ENCODE measurements at places on chromosomes 12 and 14.

DNA sequence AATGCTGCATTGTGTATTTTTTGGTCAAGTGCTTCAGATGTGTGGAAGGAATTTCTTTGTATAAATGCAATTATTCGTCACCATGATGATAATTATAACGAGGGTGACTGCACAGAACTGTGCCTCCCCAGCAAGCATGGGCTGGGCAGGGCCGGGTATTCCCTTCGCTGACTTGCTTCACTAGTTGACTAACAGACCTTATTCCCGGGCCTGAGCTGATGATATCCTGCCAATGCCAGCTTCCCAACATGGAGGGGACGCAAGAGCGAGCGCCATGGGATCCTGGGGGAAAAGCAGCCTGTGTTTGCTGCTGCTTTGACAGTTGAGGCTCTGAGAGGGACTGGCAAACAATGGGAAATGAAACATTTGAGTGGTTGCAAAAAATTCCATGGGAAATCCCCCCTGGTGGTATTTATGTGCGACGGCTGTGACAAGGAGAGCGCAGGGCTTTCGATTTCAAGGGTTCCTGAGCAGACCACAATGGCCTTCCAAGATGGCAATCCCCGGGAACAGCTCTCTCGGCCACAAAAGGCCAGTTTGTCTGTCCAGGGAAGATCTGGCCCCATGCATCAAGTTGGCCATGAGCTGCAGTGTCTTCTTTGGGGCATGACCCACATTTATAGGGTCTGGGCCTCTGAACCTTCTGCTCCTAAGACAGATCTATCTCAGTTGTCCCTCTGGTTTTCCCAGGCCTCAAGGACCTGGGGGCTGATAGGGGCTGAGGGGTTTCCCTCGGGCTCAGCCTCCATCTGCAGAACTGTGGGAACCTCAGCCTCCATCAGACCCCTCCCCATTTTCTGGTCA lies 21.9 kb upstream of the MAP1LC3B2 start:
- DNase-seq, result no peak

- no peak for DNase-seq
These were observed 13.7 kb upstream of the FBXL14 start for GRCh38 chr12:1607940-1608712.

GRCh38 chr14:24790196-24790595 lies 156.2 kb upstream of the GZMB start:
- no peak for DNase-seq

- DNase-seq, result no peak
These were observed 198.7 kb downstream of the EFCAB11 start for GRCh38 chr14:89755816-89756215.

DNA sequence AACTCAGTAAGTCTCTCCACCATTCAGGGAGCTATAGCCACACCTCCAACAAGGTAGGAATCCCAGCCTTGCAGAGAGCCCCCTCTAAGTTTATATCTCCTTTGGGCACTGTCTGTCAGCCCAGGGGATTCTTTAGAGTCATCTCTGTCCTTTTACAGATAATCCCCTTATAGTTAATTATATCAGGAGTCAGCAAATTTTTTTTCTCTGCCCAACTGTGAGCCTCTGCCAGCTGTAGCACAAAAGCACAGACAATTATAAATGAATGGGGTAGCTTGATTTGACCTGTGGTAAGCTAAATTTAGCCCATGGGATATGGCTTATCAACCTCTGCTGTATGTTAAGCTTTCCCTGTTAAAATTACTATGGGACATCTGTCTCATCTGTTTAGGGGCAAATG lies 8.3 kb downstream of the CEP128 start:
- DNase-seq, result no peak

GRCh38 chr14:24098927-24099813 lies 5.1 kb downstream of the PCK2 start:
- no peak for DNase-seq

- DNase-seq, result no peak
These were observed 10.4 kb downstream of the FAM181A start for GRCh38 chr14:93937519-93937918.

- no peak for DNase-seq
These were observed 26.2 kb downstream of the UBE3B start for GRCh38 chr12:109503611-109504010.

DNA sequence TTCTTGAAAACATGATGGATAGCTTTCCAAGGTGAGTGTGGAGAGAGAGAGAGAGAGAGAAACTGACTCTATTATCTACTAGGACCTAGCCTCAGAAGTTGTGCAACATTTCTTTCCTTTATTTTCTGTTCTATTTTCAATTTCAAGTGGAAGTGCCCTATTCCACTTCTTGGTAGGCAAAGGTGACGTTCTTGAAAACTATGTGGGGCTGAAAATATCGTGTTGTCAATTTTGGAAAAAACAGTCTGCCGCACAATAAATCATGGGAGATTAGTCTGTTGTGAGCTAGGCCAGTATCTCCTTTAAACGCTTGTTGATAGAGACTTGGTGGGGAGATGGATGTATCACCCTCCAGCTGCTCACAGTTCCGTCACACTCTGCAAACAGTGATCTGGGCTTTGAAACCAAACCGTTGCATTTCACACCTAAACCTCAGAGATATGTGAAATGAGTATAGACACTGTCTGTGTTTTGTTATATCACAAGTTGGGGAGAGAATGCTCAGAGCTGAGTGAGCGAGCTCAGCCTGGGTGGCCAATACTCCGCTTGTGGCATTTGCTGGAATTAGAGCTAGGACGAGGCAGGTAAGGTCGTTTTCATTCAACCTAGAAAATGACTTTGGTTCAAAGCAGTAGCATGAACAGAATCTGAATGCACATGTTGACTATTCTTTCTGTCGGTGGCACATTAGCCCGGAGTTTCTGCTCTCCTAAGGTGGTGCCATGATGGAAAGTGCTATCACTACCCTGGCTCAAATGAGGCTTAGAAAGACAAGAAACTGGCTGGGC lies 75.1 kb upstream of the ST8SIA1 start:
- DNase-seq, result no peak

DNA sequence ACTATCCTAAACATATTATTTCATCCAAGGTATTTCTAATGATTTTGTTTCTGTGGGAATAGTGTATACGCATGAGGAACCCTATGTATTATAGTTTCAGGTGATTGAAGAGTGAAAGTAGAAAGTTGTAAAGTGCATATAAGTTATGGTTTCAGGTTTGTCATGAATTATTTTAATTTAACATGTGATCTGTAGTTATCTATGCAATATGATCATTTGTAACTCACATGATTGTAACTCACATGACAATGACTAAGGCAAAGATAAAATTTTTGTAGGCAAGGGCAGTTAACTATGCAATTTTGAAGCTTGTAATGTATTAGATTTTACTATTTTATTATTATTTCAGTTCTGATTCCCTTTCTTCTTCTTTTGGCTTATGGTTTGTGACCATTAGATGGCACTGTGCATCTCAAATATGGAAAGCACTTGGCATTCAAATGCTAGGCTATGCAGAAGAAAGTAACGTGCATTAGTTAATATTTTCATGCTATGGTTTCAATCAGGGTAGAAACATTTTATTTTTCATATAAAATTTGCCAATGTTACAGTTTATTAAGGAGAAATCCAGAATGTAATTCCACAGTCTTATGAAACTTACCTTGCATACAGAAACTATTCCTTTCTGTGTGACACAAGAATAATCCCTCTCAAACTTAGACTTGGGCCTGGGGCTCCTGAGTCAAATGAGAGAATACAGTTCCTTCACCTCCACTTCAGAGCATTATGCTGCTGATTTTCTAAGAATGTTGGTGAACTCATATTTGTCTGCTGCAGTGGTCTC lies 15.8 kb upstream of the TMEM30B start:
- peak; percentile 10 for DNase-seq

- no peak for DNase-seq
These were observed 6.4 kb upstream of the ENDOU start for GRCh38 chr12:47731723-47732122.

GRCh38 chr12:27014859-27015729 lies 910 bp upstream of the TM7SF3 start:
- no peak for DNase-seq

GRCh38 chr14:101840649-101841369 lies 79.3 kb downstream of the PPP2R5C start:
- DNase-seq, result no peak

DNA sequence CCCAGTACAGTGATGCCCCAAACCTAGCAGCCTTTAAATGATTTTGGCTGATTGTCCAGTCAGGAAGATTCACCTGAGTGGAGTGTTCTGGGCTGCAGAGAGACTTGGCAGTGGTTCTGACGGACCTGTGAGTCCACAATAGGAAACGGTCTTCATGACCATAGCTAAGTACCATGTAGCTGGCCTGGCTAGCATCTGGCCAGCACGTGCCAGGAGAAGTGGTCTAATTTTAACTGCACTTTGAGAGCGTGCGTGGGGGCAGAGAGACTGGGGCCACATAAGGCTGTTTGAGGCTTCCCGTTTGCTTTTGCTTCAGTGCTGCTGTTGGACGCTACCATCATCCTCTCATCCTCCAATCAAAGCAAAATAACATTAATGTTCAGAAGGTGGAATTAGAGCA lies 54.7 kb downstream of the PPM1A start:
- DNase-seq, result no peak

All from hematopoietic multipotent progenitor cell treated with erythropoietin and hydrocortisone succinate and interleukin-3 and kit ligand, for 15 days (in vitro differentiated cells).